Esophagus mucosa (tissue), 1 donor: ENCODE measurements at places on chromosomes 5 and 9. TPM values are rescaled to one million over a fixed set of nuclear protein-coding genes. Genes with fewer than 3 reads are reported as not detected.

DNA sequence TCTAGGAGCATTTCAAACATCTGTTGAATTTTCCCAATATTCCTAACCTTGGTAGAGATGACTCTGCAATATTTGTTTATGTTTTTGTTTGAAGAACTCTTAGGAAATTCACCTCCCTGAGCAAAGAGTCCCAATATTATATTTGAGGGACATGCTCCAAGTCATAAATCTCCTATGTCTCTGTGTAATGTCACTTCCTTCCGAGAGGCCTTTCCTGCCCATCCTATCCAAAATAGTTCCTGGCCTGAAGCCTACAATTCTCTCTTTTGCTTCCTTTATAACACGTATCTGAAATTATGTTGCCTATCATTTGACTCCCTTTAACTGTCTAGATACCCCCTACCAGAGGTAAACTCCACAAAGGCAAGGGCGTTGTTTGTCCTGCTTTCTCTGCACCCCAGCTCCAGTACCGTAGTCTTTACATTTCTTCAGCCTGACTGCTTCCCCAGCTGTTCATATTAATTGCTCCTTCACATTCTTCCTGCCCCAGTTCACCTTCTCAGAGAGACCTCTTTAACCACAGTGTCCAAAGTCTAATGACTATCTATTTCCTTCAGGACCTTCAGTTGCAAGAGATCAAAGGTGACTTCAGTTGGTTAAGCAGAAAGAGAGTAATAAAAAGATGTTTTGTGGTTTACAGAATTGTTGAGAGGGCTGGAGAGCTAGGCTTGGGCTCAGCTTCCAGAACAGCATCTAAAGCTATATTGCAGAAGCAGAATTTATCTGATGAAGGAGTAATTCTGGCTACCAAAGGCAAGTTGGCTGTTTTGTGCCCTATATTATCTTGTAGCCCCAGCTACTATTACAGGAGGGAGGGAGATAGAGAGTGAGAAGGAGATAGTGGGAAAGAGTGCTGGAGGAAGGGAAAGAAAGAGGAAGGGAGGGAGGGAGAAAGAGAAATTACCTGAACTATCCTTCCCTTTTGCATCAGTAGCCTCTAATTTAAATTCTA, 109.3 kb upstream of the TMEM161B start:
- ATAC-seq: no peak

Gene CORO2A
- total RNA-seq: 21.2 TPM

- ATAC-seq: no peak
These were observed 42.5 kb upstream of the MYOT start for GRCh38 chr5:137825165-137825564.

Gene TCF7
- 4.6 TPM for total RNA-seq
